ENCODE measurements at places on chromosomes 6 and 20.

DNA sequence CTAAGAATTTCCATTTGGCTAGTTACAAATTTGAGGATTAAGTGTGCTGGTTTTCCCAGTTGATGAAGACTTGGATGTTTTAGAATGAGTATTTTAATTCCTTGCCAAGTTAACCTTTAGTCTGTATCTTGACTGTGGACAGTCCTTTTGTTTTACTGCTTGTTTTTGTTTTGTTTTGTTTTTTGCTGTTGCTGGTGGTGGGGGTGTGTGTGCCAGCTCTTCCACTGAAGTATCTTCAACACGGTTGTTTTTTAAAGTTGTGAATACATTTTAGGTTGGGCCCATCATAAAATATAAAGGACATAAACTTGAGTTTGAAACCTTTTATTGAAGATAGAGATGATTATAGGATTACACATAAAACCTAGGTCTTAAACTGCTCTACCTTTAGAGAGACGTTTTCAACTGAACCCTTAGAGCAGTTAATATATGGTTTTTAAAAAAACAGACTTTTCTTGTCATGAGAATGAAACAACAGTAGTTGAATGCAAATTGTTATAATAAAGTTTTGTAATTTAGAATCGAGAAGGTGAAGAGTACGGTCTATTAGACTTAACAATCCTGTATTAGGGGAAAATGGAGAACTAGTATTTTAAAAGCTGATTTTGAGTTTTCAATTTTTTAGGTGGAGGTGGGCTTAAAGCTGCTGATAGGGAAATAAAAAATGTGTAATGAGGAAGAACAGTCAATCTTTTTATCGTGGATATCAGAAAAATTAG lies 4.0 kb downstream of the QKI start:
- no peak for DNase-seq

DNA sequence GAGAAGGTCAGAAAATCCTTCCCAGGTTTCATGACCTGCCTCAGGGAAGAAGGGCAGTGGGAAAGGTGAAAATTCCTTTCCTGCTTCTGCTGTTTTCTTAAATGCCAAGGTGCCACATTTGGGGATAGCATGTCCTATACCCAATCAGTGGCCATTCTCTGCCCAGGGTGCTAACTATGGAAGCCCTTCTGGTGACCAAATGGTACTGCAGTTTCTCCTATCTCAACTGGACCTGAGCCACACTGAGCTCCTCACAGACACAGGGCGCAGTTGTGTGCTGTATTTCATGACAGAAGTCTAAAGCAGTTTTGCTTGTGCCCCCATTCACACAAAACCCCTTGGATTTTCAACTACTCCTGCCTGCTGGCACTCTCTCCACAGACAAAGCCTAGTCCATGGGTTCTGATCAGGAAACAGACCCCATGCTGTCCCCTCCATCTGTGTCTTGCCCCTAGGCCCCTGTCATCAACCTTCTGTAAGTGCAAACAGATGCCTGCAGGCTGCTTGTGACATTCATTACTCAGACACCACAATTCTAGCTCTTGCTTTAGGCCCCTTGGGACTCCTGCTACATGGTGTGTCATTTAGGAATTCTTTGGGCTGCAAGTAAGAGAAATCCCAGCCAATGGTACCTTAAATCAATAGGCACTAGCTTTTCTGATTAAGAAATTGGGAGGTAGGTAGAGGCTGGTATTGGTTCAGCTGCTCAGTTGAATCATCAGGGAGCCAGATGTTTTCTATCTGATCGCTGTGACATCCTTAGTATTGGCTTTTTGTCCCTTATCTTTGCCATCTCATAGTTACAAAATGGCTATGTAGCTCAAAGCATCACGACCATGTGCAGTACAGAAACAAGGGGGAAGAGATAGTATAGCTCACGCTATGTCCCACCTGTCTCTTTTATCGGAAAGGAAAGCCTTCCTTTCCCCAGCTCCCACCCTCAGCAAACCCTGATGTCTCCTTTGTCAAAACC lies 147.8 kb downstream of the CD83 start:
- DNase-seq, result no peak

DNA sequence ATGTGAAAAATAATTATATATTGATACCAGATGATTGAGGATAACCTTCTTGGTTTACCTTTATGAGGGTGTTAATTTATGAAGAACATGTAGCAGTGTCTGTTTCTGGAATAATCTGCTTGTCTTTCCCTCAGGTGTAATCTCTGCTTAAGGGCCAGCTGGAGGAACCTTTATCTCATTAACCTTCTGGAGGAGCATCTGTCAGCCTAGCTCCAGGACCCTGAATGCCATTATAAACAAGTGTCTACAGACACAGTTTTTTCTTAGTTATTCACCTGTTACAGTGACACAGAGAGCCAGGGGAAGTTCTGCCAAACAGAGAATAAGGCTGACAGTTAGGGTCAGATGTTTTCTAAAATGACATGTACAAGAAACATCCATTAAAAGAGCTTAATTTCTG lies at the start of gene IMPG1:
IMPG1 (minus strand) TSS at position 101 of the 400 bp plus-strand sequence. CDS start 174 bp downstream, outside the sequence.
- no peak for DNase-seq

GRCh38 chr6:125570526-125570925 lies 178.9 kb upstream of the HEY2 start:
- no peak for DNase-seq

GRCh38 chr20:48040491-48040890 lies 255.2 kb upstream of the SULF2 start:
- DNase-seq, result no peak

DNA sequence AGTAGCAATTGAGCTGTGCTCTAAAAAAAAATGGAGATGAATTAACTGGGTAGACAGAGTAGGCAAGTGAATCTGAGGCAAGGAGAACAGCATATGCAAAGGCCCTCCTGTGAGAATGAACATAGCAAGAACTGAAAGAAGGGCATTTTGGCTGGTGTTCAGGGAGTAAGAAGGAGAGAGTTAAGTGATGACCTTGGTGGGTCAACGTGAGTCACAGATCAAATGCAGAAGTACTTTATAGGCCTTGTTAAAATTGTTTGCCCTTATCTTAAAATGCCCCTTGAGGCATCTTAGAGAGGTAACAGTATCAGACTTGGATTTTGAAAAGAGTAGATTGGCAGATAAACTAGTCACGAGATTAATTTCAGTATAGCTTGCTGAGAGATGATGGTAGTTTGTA lies 24.5 kb downstream of the NDUFAF5 start:
- no peak for DNase-seq

All from thymus (tissue), 14 donors.